Sciatic nerve (tissue), 2 donors: ENCODE measurements at places on chromosomes 7 and 10. TPM values are rescaled to one million over a fixed set of nuclear protein-coding genes. Genes with fewer than 3 reads are reported as not detected.

Gene MAD1L1
- total RNA-seq, result 42.1 TPM

DNA sequence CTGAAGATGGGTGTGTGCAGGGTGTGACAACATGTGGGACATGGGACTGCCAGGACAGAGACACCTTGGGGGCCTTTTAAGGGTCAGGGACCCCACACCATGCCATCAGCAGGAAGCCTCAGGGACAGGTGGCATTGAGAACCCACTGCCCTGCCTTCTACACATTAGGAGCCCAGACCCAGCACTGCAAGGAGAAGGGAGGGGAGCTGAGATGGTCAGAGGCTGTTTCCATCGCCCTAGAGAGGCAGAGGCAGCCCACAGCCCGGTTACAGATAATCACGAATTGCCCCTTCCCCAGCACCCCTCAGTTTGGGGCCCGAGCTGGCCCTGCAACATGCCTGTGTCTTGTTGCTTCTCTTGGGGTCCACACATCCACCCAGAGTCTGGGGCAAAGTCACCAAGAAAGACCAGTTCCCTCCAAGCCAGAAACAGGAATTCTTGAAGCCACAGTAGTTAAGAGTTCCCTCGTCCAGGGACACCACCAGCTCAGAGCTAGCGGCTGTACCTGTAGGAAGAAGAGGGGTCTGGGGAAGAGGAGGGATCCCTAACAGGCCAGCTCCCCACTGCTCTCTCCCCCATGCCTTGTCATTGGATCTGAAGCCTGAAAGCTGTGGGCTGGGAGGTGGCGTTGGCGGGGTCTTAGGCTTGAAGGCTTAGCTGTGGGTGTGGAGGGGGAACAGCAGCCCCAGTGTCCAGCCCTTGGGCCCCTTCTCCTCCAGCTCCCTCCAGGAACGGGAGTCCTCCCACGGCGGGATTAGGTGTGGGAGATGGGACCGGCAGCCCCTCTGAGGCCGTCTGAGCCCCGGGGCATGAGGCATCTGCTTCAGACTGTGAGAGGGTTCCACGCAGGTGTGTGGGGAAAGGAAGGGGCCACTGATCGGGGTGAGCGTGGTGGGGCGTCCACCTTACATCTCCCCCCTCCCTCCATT lies 44.8 kb upstream of the ELFN1 start:
- DNase-seq, result no peak

- no peak for DNase-seq
These were observed 382.7 kb downstream of the EXOC4 start for GRCh38 chr7:133635541-133635940.

Gene LOXL4
- 8.2 TPM for total RNA-seq

GRCh38 chr7:116553168-116553964 lies 28.5 kb downstream of the CAV1 start:
- no peak for DNase-seq

DNA sequence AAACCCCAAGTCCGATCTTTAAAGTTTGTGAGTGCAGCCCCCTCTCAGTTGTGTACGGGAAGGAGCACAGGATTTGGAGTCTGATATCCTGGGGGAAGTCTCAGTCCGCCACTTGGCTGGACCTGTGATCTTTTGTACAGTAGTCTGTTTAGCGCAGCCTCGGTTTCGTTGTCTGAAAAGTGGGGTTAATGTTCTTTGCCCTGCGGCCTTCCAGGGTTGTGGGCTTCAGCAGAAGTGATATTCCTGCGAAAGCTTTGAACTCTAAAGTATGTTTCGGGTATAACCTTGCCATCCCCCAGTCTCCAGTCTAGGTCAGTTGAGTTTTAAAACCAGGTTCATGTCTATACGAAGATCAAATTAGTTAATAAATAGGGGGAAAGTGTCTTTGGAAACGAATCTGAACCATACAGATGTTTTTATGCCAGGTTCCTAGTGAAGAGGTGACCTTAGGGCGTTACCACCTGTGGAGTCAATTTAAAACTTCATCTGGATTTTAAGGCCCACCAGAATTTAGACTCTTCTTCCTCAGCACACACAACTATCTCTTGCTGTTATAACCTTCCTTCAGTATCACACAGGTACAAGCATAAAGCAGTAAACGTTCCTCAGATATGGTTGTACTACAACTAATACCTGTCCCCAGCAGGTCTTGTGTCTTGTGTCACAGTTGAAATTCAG lies 904 bp downstream of the R3HCC1L start:
- DNase-seq, result no peak

DNA sequence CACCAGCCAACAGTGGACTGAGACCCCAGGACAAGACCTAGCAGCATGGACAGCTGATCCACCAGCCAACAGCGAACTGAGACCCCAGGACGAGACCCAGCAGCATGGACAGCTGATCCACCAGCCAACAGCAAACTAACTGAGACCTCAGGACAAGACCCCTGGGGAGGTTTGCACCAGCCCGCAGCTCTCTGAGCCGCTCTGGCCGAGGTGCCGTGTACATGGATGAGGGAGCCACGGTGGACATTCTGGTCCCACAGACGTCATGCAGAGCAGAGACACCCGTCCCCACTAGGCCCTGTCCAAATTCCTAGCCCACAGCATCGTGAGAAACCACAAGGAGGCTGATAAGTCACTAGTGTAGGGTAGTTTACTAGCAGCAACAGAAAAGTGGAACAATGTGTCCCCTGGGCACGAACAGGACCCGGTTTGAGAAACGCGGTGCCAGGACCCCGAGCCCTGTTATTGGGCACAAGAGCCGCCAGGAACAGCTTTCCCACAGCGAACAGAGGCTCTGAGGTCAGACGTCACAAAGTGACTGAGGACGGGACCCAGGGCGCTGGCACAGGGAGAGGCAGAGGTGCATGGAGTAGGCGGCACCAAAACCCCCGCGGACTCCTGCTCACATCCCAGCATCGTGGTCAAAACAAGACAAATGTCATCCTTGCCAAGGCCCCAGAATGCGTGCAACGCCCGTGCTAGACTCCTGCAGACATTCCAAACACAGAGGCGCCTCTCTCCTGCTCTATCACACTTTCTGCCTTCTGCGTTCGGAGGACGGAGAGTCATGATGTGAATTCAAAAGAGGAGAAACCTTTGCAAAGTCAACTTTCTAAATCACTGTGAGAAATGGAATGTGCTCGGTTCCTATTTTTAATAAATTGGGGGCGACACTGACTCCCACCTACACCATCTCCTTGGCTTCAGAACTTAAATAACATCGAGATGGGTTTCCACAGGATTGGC lies 8.1 kb downstream of the STK32C start:
- DNase-seq, result peak; percentile 49

- DNase-seq, result no peak
These were observed 417 bp upstream of the HIF1AN start for GRCh38 chr10:100535338-100535714.

Gene PRKG1
- total RNA-seq, result 20.0 TPM

GRCh38 chr7:100563809-100564400 lies 9.8 kb downstream of the SAP25 start:
- peak; percentile 93 for DNase-seq

Gene SPDYE2B
- total RNA-seq, result not detected

DNA sequence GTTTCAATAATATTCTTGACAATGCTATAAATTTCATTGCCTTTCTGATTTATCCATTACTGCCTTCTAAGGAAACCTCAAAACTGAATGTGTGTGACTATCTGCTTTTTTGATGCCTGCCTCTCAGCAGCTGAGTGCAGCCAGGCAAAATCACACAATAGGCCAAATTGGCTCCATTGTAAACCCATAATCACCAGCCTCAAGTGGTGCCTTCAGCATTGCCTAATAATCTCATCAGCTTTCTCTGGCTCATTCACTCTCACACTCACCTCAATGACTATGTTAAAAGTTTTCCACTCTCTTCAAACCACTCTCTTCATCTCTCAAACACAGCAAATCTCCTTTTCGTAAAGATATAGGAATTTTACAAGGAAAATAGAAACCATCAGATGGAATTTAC lies 182.5 kb upstream of the COL1A2 start:
- DNase-seq, result no peak

GRCh38 chr7:9870674-9871073 lies 1103.0 kb upstream of the PHF14 start:
- DNase-seq, result no peak

DNA sequence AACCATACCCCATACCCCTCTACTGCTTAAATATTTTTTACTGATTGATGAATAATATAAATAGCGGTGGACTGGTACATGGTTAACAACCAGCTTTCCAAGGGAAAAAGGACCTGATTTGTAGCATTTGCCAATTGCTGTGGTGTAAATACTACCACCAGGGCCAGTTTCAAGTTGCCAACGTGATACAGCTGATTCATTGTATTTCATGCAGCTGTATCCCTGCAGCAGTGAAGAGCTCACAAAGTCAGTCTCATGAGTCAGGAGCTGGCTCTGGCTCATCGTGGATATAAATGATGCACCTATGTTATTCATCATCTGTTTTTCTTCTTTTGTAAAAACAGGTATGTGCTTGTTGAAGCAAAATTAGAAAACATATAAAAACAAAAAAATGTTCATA lies 15.2 kb downstream of the CALML5 start:
- no peak for DNase-seq

DNA sequence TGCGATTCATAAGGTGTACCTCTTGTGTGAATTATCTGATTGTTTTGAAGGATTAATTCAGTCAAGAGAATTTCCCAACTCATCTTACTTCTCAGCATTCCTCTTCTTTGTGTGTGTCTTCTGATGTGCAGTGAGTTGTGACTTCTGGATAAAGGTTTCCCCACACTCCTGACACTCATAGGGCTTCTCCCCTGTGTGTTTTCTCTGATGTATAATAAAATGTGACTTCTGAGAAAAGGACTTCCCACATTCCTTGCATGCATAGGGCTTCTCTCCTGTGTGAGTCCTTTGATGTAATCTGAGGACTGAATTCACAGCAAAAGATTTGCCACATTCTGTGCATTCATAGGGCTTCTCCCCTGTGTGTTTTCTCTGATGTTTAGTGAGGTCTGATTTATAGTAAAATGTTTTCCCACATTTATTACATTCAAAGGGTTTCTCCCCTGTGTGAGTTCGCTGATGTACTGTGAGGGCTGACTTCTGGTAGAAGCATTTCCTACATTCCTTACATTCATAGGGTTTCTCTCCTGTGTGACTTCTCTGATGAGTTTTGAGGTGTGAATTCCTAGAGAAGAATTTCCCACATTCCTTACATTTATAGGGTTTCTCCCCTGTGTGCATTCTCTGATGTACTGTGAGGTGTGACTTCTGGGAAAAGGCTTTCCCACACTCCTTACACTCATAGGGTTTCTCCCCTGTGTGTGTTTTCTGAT lies 24.2 kb downstream of the ZNF25 start:
- no peak for DNase-seq

GRCh38 chr10:109534193-109534592 lies 389.1 kb downstream of the XPNPEP1 start:
- DNase-seq, result no peak

Gene TRPV6
- 0.40 TPM for total RNA-seq
